ENCODE measurements at places on chromosomes 3 and 15.

GRCh38 chr3:158093526-158093925, 12.7 kb downstream of the SHOX2 start:
- no peak for DNase-seq

DNA sequence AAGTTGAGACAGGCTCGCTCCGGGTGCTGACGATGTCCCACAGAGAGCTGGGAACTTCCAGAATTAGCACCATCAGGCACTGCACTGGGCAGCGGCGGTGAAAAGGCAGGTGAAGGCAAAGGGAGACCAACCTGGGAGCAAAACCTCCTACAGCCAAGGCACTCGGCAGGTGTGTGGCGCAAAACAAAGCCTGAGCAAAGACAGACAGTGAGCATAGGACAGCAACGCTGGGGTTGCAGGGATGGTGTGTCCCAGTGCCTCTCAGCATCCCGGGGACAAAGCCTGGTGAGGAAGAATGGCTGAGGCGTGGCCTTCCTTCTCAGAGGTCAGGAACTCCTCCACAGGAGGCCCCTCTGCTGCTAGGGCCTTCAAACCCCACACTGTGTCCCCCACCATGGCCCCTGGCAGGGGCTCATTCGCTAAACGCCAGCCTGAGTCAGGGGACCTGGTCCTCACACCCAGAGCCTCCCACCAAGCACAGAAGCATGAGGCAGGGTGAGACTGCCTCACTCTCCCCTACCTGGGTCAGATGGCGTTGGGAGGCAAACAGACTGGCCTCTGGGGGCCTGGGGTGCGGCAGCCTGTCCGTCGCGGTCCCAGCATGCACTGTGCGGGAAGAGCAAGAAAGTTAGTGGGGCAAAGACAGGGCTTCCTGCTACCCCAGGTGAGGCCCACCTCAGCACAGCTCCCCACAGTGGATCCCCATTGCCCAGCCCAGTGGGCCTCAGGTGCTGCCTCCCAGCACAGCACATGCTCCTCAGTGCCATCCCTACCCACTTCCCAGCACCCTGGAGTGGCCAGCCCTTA, 44.1 kb upstream of the LINGO1 start:
- no peak for DNase-seq

- no peak for DNase-seq
Observed at GRCh38 chr3:72559385-72559784, 288.9 kb downstream of the SHQ1 start.

GRCh38 chr15:68380456-68380855, 51.5 kb downstream of the ITGA11 start:
- no peak for DNase-seq

- DNase-seq = no peak
Observed at GRCh38 chr3:74353039-74353438, 261.4 kb downstream of the CNTN3 start.

GRCh38 chr3:170002231-170002630, 35.6 kb upstream of the GPR160 start:
- no peak for DNase-seq

GRCh38 chr3:73070675-73071575, 9.5 kb downstream of the EBLN2 start:
- no peak for DNase-seq

GRCh38 chr3:190446573-190447279, 3.0 kb downstream of the TMEM207 start:
- DNase-seq = no peak

DNA sequence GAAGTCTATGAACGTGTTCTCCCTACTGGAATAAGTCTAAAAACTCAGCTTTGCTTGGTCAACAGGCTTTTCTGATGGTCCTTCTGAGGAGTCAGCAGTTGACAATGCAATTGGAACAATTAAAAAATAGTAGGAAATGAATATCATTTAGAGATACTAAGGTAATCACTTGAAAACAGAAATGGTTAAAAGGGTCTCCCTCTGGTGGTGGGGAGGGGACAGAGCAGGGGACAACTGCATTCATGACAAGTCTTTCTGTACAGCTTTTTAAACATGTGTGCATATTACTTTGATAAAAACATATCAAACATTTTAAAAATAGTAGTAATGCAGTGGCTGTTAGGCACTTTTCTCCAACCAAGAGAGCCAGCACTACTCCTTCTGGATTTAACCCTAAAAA, 119.9 kb upstream of the FHIT start:
- DNase-seq = no peak

DNA sequence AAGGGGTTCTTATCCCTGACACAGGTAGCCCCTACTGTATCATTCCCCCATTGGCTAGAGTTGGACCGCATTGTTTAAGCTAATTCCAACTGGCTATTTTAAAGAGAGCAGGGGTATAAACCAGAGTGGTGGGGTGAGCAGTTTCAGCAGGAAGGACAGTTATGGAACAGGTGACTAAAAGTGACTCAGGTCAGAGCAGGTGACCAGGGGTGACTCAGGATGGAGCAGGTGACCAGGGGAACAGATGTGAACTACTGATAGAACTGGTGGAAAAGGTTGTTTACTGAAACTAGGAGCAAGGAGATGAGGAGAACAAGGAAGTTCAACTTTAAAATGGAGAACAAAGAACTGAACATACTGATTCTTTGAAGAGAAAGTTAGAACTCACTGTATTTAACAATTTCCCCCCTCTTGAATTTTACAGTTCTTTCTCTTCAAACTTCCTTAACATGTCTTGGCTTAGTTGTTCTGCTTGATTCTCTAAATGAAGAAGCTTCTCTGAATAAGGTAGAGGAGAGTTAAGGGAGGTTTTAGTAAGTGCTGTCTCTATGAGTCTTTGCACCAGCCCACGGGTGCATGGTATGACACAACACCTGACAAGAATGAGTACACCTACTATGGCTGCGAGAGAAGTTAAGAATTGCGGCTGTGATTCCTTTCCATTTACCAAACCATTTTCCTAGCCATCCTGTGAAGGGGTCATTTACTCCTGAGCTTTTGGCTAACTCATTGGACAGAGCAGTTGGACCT, 83.4 kb upstream of the WNT7A start:
- no peak for DNase-seq

- no peak for DNase-seq
Observed at GRCh38 chr15:62857411-62857853, 185.1 kb upstream of the TPM1 start.

All from activated naive CD4-positive, alpha-beta T cell (primary cell).